ENCODE measurements at places on chromosomes 11 and 22.

GRCh38 chr11:11021563-11021962 lies 163.7 kb upstream of the ZBED5 start:
- no peak for DNase-seq

GRCh38 chr11:70359451-70360205 lies 38.7 kb upstream of the CTTN start:
- DNase-seq: no peak

DNA sequence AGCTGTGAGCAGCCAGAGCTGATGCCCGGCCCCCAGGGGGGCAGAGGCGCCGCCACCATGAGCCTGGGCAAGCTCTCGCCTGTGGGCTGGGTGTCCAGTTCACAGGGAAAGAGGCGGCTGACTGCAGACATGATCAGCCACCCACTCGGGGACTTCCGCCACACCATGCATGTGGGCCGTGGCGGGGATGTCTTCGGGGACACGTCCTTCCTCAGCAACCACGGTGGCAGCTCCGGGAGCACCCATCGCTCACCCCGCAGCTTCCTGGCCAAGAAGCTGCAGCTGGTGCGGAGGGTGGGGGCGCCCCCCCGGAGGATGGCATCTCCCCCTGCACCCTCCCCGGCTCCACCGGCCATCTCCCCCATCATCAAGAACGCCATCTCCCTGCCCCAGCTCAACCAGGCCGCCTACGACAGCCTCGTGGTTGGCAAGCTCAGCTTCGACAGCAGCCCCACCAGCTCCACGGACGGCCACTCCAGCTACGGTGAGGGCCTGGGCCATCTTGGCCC lies 6.1 kb downstream of the CDC42EP1 start:
- DNase-seq: no peak

GRCh38 chr11:3840004-3840869 lies 522 bp downstream of the RHOG start:
- no peak for DNase-seq

- DNase-seq: no peak
These were observed 630 bp downstream of the UBASH3B start for GRCh38 chr11:122656073-122656630.

- DNase-seq: no peak
These were observed 1190.3 kb upstream of the RAG2 start for GRCh38 chr11:37788141-37788877.

GRCh38 chr22:22720724-22721261 lies 76.4 kb downstream of the GGTLC2 start:
- no peak for DNase-seq

- DNase-seq: no peak
These were observed 412.2 kb downstream of the TBC1D22A start for GRCh38 chr22:47174671-47175112.

All from GOT3 (cell line).